ENCODE measurements at places on chromosomes 1 and 21.

GRCh38 chr1:224923726-224924125 is 5.7 kb upstream of the DNAH14 start:
- peak; percentile 5 for DNase-seq

- DNase-seq, result no peak
Observed at GRCh38 chr1:38670544-38671122, 188.9 kb downstream of the RRAGC start.

- DNase-seq, result no peak
Observed at GRCh38 chr1:24113641-24114033, 1.7 kb upstream of the MYOM3 start.

DNA sequence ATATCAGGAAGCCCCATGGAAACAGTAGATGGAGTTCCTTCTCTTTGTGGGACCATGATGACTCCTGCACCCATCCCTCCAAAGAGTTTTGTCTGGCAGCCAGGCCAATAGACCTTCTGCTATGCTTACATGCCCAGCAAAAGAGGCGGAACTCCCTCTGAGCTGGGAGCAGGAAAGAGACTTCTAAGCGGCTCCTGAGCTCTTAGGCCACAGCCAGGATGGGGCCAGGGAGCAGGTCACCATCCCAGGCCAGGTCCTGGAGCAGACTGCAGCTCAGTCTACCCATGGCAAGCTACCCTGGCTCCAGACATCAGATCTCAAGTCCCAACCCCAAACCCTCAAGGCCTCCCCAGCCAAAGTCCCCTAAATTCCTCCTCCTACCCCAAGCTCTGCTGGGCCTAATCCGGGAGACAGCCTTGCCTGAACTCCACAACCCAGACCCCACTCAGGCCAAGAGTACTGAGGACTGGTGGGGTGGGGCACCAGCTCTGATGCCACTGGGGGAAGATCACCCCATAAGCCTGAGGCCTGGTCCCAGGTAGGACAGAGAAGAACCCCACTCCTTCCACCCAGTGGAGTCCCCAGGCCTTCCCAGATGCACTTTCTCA is 387.9 kb downstream of the MATN1 start:
- no peak for DNase-seq

- DNase-seq, result peak; percentile 90
Observed at GRCh38 chr1:193322211-193322610, 135.8 kb upstream of the B3GALT2 start.

DNA sequence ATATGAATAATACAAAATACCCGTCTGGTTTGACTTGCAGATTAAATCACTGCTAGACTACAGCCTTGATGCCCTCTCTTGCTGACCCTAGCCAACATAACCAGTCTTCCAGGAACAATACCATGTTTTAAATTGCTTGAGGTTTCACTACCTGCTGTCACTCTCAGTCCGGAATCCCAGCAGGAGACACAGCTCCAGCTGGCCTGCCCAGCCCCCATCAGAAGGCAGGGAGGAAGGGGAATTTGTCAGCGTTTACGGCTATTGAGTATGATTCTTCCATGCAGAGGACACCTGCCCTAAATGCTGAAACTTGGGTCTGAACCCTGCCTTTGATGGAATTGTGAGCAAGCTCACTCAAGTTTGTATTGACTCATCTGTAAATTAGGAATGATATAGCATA is 33.0 kb downstream of the ZNF496 start:
- DNase-seq, result no peak

DNA sequence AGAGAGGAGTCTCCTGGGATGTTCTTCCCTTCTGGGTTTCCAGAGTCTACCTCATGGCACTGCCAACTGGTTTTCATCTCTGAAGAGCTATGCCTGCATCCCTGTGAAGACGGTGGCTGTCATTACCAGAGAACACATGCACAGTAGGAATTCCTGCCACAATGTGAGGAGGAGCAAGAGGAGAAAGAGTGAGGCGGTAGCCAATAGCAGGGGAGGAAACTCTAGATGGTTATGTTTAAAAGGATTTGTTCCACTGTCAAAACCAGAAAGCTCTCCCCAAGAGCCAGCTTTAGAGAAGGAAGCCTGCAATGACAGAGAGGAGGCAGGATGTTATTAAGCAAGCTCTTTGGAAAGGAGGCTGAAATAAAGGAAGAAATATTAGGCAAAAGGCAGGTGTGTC is 12.3 kb downstream of the LMX1A start:
- DNase-seq, result no peak

DNA sequence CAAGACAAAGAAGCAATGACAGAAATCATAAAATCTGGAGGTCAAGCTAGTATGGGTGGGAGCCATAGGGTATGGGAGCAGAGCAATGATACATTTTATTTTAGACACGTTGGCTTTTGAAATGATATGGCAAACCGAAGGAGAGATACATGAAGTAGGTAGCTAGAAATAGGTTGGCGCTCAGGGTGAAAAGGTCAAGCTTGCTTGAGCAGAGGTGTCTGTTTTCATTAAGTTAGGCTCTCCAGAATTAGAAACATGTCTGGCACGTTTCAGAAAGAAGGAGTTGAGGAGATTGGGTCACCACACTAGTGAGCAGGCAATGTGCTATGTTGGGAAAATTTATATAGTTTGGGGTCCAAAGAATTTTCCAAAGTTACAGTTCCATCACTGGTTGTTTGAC is 151.4 kb downstream of the AMY1C start:
- DNase-seq, result no peak

GRCh38 chr1:6118415-6118814 is 61.7 kb downstream of the CHD5 start:
- DNase-seq, result peak; percentile 37

DNA sequence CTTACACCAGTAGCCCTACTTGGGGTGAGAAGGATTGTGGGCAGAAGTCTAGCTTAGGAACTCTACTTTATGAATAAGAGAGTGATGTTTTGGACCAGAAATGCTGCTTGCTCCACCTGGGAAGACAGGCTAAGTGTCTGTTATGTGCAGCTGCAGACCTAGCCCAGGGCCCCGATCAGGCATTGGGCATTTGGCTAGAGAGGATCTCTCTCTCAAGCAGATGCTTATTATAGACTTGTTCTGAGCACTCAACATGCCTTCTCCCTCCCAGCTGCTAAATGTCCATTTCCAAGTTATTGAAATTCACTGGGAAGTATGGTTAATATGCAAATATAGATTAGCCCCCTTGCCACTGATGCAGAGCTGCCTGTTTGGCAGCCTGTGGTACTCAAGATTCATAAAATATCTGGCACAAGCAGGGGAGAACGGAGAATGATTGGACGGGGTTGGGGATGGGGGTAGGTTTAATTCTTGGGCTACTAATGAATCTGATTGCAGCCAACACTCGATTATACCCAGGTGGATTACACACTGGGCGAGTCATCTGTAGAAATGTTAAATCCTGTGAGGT is 115.9 kb downstream of the KCND3 start:
- no peak for DNase-seq

- peak; percentile 84 for DNase-seq
Observed at GRCh38 chr21:41207401-41208375, 39.7 kb downstream of the BACE2 start.
